ENCODE measurements at places on chromosomes 4 and X. TPM values are rescaled to one million over a fixed set of nuclear protein-coding genes. Genes with fewer than 3 reads are reported as not detected.

The ASB9 gene
- total RNA-seq: 1.6 TPM

The SPATA4 gene
- 1.0 TPM for total RNA-seq

The CT45A5 gene
- total RNA-seq: not detected

The EIF2S3 gene
- 90.1 TPM for total RNA-seq

The SPANXB1 gene
- total RNA-seq: not detected
